Stimulated activated naive CD8-positive, alpha-beta T cell treated with anti-CD3 and anti-CD28 coated beads, Interleukin-15, Interleukin-2, amounts not matched to agents 100 U/mL and 50 U/mL, for 24 hours (primary cell): ENCODE measurements at places on chromosomes 5 and 9.

GRCh38 chr9:120477534-120478001, 102.4 kb downstream of the CDK5RAP2 start:
- DNase-seq: peak; percentile 29

DNA sequence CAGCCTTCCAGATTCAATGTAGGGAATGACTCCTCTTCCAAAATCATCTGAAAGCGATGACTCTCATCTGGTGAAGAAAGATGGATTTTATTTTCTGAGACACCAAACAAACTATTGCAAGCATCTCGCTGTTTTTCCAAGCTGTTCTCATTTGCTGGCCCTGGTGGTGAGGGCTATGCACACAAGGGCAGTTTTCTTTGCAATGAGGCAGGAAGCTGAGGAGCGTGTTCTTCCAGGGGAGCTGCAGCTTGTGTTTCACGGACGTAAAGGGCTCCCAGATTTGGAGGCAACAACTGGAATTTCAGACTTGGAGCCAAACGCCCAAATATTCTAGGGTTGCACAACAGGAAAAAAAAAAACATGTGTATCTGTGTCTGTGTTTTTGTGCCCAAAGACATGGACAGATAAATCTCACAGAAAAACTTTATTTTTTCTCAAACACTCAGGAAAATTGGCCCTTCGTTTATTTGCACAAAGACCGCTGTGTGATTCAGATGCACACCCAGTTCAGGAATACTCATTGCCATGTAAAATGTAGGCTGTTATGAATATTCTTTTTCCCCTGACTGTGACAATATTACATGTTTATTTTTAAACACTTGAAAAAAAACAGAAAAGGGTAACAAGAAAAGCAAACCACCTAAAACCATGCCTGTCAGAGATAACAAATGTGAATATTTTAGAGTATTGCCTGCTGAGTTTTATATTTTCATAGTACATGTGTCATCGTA, 151.3 kb downstream of the GAS1 start:
- DNase-seq: no peak

GRCh38 chr5:74116266-74116665, 490.3 kb downstream of the ARHGEF28 start:
- no peak for DNase-seq

GRCh38 chr5:170293273-170293672, 4.3 kb downstream of the LCP2 start:
- DNase-seq: peak; percentile 80

DNA sequence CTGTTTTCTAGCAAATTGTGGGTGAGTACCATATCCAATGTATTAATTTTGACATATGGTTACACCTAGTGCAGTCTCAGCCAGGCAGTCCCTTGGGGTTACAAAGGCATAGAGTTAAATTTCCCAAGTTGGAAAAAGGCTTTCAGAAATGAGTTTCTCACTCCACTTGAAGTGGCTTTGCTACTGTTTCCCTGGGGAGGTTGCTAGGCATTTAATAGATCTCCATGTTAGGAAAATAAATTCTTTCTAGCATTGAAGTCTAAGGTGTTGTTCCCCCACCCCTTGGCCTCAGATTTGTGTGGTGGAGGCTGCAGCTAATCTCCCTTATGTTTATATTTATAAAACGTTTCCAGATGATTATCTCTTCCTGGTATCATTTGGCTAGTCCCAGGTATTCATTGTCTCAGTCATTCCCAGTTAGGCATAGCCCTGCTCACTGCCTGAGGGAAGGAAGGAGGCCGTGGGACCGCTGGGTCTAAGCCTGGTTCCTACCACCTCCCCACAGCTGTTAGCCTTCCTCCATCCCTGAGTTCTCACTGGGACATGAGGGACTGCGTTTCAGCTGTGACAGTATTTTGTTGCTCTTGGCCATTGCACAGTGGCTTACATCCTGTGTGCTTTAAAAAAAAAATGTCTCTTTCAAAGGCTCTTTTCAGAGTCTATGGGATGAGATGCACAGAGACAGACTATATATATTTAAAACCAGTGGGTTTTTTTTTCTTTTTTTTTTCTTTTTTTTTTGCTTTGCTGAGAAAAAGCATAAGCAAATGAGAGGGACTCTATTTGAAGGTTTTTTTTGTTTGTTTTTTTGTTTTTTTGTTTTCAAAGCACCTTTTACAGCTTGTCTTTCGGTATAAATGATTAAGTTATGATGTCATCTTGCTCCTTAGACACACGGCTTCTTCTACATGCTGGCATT, 121.5 kb downstream of the MAST4 start:
- no peak for DNase-seq

DNA sequence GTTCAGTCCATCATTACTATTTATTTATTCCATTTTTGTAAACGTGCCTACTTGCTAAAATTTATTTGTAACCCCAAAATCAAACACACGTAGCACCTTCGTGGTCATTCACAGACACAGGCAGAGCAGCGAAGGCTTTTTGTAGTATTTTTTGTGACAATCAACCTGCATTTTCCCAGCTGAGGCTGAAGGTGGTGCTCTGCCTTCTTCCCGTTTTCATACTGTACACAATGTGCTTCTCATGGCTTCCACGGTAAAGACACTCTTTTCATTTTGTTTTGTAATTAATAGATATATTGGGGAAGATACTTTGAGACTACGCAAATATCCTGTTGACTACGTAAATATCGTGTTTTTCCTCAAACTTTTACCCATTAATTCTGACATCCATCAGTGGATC, 19.4 kb downstream of the DAP start:
- no peak for DNase-seq

- DNase-seq: no peak
These were observed 93.9 kb upstream of the FTMT start for GRCh38 chr5:121757753-121758152.
